NCI-H526 treated with DMSO at 0.1 percent for 48 hours (cell line): ENCODE measurements at places on chromosomes 12 and 14.

DNA sequence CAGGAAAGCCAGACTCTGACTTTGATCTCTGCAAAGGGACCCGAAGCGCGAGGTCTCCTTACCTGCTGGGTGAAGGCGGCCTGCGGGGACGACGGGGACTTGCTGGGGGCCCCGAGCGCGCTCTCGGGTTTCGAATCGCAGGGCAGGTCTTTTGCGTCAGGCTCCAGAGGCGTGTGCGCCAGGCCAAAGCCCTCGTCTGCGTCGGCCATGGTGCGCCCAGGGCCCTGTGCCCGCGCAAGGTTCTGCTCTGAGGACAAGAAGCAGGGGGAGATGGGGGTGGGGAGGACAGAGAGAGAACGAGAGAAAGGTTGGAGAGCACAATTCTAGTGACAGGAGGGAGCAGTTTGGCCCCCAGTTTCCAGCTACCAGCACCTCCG, 2.3 kb downstream of the TBX5 start:
- DNase-seq = no peak

GRCh38 chr12:99131751-99132199, 486.7 kb downstream of the APAF1 start:
- DNase-seq = no peak

DNA sequence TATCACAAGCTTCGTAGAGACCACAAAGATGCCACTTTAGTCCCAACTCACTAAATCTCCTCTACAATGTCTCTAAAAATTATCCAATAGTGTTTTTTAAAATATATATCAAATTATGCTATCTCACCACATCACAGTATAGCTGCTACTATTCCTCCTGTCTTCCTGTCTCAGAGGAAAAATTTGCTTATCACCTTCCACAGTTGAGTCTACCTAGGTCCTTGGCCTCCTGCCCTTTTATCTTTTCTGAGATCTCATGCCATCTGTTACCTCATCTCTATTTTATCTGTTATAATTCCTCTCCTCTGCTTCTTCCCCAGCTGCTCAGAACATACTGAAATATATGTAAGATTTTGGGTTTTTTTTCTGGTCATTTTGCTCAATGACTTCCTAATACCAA, 568.2 kb downstream of the DIO2 start:
- DNase-seq = no peak

GRCh38 chr12:108129017-108129812, at the start of gene WSCD2:
TSS of gene WSCD2 (plus strand) at chr12:108129288. CDS start at chr12:108195833, 66,545 bp downstream.
- DNase-seq = peak; percentile 70

GRCh38 chr14:61146899-61147298, 134.2 kb downstream of the TMEM30B start:
- DNase-seq = no peak

- no peak for DNase-seq
Observed at GRCh38 chr12:46369474-46370379, 2.8 kb downstream of the SLC38A2 start.

GRCh38 chr14:94036313-94037167, 10.4 kb downstream of the OTUB2 start:
- DNase-seq = peak; percentile 47

- DNase-seq = peak; percentile 68
Observed at GRCh38 chr14:40417777-40418401, 985.7 kb upstream of the FBXO33 start.

GRCh38 chr12:57473392-57473791, 6.3 kb downstream of the ARHGAP9 start:
- no peak for DNase-seq

DNA sequence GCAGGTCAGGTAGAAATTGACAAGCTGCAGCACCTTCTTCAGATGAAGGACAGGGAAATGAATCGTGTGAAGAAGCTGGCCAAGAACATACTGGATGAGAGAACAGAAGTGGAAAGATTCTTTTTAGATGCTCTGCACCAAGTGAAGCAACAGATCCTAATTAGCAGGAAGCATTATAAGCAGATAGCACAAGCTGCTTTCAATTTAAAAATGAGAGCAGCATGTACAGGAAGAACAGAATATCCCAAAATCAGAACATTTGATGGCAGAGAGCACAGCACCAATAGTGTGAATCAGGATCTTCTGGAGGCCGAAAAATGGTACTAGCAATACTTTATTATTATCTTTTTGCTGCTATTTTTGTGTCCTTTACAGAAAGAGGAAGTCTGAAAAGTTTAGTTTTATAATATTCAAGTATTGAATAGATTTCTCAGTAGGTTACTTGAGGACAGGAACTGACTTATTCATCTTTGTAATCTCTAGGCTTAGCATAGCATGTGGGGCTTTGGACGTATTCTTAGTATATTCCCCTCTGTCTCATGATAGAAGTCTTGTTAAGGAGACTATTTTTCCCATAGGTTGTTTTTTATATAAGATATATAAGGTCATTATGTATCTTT, 30.8 kb downstream of the BBOF1 start:
- DNase-seq = no peak

- DNase-seq = no peak
Observed at GRCh38 chr14:60622917-60623257, 26.4 kb downstream of the SIX1 start.

DNA sequence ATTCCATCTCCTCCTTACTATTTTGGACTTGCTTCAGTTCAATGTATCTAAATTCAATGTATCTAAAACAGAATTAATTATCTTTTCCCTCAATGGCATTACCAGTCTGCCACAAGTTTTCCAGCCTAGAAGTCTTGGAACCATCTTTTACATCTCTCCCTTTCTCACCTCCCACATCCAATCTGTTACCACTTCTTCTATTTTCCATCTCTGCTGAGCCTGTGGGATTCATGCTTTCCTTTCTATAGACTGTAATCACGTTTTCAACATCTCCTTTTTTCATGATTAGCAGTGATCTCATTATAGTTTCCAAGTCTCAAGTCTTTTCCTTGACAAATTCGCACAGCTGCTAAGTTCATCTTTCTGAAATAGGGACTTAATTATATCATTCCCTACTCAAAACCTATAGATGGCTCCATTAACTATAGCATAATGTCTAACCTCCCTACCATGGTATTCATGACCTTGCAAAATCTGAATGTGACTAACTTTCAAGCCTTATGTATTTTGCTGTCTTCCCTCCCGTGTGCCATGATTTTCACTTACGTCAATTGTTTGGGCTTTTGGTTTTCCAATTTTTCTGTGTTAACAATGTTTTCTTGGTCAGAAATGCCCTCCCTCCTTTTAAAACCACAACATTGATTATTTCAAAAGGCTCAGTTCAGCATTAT, 20.5 kb upstream of the PTPRB start:
- DNase-seq = no peak

DNA sequence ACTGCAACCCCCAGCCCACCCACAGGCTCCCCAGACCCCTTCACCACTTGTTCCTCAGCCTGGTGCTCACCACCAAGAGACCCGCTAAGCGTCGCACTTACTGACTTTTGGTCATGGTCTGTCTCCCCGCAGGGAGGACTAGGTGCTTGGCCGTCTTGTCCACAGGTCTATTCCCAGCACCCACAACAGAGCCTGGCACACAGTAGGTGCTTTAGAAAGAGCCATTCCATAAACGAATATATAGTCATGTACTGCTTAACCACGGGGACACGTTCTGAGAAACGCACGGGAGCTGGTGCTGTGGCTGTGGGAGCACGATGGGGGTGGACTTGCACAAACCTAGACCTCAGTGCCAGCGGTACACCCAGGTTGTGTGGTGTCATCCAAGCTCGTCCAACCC, 34.0 kb downstream of the NCOR2 start:
- DNase-seq = no peak

GRCh38 chr14:32049361-32050088, 27.6 kb upstream of the ARHGAP5 start:
- DNase-seq = no peak

DNA sequence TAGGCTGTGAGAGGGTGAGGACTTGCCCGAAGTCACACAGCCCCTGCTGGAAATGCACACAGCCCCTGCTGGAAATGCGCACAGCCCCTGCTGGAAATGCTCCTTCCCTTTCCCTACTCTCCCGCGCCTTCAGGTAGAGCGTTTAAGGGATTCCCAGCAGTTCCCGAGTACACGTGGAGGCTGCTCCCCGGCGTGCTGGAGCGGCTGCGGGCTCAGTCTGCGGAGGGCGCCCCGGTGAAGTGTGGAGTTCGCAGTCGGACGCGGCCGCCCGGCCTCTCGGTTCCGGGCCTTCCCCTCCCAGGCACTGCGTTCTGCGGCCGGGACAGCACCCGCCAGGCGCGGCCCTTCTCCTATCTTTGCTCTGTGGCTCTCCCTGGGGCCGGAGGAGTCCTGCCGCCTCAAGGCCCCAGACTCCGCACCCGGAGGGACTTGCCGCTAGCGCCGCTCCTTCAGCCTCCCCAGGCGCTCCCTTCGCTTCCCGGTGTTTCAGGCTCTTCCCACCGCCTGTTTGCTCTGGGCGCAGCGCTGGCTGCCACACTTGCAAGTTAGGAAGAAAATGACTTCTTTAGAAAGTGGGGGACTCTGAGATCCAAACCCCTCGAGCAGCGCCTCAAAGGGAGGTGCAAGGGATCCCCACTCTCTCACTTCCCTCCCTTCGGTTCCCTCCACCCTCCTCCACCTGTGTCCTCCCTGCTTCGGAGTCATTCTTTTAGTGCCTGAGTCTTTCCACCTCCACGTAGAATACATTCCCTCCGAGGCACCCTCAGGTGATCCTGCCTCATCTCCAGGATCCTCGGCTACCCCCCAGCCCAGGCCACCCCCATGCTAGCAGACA, 8.3 kb upstream of the TBX5 start:
- DNase-seq = no peak

GRCh38 chr12:79689061-79689476, 1.7 kb downstream of the PAWR start:
- DNase-seq = peak; percentile 29
